ENCODE measurements at places on chromosomes 3 and 15. TPM values are rescaled to one million over a fixed set of nuclear protein-coding genes. Genes with fewer than 3 reads are reported as not detected.

DNA sequence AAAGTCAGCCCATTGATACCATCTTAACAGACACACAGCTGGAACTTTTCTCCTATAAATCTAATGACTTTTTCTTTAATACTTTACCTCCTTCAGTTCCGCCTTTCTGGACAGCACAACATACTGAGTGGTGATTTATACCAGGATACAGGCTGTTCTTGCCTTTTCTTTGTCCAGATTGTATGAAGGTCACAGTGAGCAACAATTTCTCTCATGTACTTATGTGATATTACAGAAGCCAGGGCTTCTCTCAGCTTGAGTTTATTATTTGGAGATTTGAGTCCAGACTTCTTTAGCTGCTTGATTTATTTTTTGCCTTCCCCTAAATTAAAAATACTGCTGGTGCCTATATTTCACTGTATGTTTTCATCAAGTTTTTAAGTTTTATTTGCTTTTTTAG, 976.0 kb downstream of the ROBO2 start:
- DNase-seq: no peak

- DNase-seq: no peak
Observed at GRCh38 chr3:45603226-45603625, 8.7 kb downstream of the LIMD1 start.

DNA sequence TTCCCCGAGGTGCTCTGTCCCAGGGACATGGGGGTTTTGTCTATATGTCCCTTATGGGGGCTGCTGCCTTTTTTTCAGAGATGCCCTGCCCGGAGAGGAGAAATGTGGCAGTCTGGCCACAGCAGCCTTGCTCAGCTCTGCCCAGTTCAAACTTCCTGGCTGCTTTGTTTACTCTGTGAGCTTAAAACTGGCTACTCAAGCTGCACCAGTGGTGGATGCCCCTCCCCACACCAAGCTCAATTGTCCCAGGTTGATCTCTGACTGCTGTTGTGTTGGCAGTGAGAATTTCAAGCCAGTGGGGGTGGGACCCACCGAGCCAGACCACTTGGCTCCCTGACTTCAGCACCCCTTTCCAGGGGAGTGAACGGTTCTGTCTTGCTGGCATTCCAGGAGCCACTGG, 188.9 kb downstream of the STXBP5L start:
- DNase-seq: no peak

DNA sequence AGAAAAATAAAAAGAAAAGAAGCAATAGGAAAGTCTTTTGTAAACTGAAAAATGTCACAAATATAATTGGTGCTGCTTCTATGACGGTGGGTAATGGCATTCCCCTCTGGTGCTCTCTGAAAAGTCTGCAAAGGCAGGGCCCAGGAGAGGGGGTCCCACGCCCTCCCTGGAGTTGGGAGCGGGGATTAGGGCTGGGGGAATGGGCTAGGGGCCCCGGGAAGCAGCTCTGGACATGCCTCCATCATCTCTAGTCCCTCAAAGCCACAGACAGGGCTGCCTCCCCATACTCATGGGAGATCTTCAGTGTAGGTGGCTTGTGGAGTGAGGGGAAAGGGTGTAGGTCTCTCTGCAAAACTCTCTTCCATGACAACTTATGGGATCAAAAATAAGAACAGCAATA, 7.8 kb upstream of the RHCG start:
- DNase-seq: no peak

GRCh38 chr3:160403028-160403545, 3.6 kb downstream of the SMC4 start:
- DNase-seq: no peak

Gene RYR3
- 0.02 TPM for total RNA-seq

GRCh38 chr3:9878700-9879099, 1.4 kb downstream of the CIDEC start:
- no peak for DNase-seq

GRCh38 chr3:130378677-130379191, 33.3 kb downstream of the COL6A5 start:
- no peak for DNase-seq
